ENCODE measurements at places on chromosomes 5 and 9.

DNA sequence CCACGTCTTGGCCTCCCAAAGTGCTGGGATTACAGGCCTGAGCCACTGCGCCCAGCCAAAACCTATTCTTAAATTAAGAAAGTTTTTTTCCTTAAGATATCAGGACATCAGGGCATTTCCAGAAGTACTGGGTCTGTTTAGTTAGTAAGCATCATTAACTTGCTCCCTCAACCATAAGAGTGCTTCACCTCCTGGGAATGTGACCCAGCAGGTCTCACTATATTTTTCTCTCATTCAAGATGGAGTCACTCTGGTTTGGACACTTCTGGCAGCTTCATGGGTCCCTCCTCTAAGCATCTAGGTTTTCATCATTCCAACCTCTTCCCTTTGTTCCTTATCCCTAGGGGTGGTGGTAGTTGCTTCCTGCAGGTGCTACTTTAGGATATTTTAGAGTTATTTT, 10.3 kb upstream of the BRD3OS start:
- DNase-seq, result no peak

GRCh38 chr5:67290655-67291054, 94.1 kb upstream of the CD180 start:
- DNase-seq, result no peak

DNA sequence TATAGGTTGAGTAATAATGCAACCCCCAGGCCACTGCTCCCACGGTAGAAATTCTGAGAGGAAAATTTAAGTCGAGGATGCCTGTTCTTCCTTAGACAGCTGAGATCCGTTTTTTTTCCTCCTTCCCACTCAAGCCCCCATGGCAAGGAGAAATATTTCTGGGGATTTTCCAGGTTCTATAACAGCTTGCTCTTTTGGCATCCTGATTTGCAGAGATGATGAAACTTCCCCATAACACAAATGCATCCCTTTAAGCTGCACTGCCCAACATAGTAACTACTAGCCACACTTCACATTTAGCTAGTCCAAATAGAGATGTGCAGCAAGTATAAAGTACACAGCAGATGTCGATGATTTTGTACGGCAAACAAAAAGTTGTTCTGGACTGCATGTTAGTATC, 32.5 kb upstream of the GNA14 start:
- DNase-seq, result no peak

DNA sequence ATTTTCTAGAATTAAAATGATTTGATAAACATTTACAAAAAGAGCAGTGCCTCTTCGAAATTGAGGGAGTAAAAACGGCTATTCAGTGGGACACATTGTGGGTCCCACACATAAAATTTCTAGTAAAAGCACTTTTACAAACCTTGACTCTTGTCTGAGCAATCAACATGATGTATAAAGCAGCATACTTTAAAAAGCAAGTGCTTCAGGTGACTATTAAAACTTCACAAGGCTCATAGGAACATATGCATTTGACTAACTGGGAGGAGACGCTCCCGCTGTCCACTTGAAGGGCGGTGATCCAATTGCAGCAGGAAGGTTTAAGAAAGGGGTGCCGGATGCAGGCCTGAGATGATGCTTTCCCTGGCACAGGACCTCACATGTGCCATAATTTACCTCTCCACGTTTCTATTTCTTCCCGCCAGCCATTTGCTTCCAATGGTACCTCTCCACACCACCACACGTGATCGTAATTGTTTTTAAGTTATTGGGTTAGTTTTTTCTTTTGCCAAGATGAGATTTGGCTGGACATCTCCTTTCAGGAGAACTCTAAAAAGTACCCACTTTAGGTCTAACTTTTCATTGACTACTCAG, 1.8 kb downstream of the MCTP1 start:
- DNase-seq, result no peak

DNA sequence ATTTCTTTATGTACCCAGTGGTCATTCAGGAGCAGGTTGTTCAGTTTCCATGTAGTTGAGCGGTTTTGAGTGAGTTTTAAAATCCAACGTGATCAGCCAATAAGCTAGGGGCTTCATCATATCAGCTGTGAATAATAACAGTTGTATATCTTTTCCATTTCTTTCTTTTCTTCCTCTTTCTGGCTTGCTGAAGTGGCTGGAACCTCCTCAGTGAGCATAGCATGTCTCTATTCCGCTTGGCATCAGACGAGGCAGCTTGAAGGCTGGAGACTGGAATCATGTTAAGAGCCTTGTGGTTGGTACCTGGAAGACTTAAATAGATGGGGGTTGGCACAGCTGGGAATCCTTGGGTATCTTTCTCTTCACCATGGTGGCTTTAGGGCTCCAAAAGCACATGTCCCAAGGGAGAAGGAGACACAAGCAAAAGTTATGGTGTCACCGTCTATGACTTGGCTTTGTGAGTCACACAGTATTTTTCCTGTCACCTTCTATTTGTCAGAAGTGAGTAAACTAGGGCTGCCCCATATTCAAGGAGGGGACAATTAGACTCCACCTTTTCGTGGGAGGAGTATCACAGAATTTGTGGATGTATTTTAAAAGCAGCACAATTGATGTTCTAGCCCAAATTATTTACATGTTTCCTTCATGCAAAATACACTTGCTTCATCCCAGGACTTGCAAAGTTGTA, 38.0 kb upstream of the RETREG1 start:
- DNase-seq, result no peak

DNA sequence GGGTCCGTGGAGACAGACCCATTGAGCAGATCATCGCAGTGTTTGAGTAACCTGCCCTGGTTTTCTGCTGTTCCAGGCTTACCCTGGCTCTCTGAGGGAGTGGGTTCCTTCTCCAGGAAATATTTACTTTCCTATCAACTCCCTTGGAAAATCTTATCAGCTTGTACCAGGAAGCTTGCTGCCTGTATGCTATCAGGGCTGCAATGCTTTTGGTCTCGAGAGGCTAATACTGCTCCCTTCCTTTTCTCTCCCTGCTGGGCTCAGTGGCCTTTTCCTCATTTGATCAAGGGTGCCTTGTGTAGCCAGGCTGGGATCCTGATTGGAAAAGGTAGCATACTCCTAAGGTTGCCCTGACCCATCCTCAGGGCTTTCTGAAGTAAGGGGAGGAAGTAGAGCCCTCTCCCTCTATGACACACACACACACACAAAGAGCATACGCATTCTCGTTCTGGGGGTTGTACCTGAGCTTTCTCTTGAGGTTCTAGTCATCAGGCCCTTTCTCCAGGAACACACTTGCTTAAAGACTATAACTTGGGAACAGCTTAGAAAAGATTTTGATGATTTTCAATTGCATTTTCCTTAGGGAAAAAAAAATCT, 41.6 kb downstream of the CYSTM1 start:
- DNase-seq, result no peak

DNA sequence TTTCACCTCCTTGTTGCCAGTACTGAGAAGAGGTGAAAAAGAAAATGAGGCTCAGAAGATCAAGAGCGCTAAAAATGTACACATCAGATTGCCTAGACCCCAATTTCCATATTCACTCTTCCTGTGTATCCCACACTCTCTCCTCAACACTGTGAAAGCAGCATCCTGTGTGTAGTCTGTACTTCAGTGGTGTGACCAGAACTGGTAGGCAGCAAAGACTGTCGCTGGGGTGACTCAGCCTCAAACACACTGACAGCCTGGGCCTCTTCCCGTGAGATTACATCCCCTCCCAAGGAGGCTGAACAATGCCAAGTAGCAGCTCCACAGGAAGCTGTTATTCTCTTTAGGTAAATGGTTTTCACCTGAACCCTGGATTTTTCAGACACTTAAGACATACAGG, 135.5 kb downstream of the CCDC192 start:
- DNase-seq, result no peak

GRCh38 chr9:38416461-38416860, 7.8 kb downstream of the IGFBPL1 start:
- DNase-seq, result no peak

- peak; percentile 20 for DNase-seq
Measured at GRCh38 chr5:20974426-20974825, 986.4 kb upstream of the CDH18 start.

DNA sequence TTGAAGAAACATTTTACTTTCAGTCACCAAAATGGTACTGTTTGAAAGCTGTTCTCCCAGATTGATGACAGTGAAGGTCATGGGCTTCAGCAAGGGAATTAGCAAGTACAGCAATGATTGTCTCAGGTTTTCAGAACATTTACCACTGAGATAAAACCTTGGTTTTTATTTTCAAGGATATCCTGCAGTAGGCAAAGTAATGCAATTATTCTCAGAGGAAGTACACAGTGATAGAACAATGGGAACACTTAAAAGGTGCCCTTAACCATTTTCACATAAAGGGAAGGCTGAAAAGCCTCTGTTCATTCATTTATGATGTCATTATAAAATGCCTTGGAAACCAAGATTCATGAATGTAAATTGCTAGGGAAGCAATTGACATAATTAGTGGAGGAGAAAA, 471.8 kb upstream of the ACO1 start:
- no peak for DNase-seq

GRCh38 chr9:129613520-129614175, 7.3 kb downstream of the C9orf50 start:
- DNase-seq, result peak; percentile 75

DNA sequence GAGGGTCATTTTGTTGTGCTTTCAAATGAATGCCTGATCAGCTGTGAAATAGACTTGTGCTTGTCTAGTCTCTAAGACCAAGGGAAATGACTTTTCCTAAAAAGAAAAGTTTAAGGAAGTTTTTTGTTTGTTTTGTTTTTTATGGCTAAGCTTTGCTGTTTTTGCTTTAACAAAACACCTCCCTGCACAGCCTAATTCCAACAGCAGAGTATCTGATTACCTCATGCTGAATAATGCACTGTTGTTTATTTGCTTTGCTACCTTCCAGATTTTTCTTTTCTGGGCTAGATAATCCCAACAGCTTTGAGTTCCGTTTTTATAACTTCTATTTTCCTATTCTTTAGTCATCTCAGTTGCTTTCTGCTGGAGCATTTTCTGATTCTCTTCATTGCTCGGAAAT, 95.8 kb downstream of the AOPEP start:
- DNase-seq, result no peak

- no peak for DNase-seq
Measured at GRCh38 chr5:90477621-90478215, 3.1 kb downstream of the POLR3G start.

DNA sequence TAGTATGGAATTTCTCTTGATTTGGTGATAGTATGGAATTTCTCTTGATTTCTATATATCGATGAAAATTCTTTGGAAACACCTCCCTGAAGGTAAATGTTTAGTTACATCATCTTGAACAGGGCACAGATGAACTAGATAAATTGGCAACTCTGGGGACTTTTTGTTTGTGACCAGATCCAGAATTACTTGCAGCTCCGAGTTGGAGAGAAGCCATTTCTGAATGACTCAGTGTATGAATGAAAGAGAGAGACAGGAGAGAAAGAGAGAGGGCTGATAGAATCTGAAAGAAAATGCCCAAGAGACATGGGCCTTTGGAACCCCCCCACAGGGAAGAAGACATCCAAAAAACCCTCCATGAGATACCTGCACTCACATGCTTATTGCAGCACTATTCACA, 14.1 kb downstream of the TNFSF15 start:
- no peak for DNase-seq

GRCh38 chr5:135978212-135978631, 23.4 kb upstream of the LECT2 start:
- DNase-seq, result no peak

DNA sequence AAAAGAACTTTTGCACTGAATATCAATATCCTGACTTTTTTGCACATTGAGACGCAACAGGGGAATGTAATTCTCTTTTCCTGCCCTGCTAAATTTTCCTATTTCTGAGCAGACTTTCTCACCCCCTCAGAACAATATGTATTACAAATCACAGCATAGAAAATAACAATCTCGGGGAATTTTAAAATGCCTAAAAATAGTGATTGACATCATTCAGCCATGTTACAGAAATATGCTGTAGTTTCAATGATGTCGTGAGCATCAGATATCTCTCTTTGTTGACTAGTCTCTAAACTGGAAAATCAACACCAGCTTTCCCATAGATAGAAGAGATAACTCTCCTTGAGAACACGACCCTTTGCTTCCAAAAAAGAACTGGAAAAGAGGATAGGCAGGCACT, 166.7 kb downstream of the ZDHHC21 start:
- DNase-seq, result peak; percentile 76

GRCh38 chr5:135501965-135502364, 33.8 kb downstream of the NEUROG1 start:
- DNase-seq, result peak; percentile 47

DNA sequence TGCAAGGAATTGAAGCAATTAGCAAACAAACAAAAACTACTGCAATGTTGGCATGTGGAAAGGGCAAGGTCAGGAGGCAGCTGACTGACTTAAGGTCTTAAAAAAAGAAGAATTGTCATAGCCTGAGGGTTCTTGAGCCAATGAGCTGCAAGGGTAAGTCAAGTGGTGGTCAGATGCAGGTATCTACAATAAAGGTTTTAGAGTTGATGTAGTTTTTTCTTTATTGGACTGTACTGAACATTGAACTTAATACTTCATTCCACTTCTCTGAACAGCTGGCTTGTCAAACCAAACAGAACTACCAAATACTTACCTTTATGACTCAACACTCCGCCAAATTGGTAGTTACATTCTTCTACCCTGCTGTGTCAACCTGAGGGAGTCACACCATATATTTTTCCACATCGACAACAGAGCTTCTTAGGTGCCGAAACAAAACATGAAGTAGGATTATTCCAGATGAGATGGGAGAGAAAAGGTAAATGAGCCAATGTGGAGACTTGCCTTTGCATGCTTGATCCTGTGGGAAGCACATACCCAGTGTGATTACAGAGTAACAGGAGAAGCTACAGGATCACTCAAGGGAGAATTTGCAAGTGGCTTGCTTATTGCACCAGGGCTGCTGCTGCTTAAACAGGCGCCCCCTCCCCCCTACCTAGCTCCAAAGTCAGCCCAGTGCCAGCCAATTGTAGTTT, 35.3 kb downstream of the EQTN start:
- no peak for DNase-seq

DNA sequence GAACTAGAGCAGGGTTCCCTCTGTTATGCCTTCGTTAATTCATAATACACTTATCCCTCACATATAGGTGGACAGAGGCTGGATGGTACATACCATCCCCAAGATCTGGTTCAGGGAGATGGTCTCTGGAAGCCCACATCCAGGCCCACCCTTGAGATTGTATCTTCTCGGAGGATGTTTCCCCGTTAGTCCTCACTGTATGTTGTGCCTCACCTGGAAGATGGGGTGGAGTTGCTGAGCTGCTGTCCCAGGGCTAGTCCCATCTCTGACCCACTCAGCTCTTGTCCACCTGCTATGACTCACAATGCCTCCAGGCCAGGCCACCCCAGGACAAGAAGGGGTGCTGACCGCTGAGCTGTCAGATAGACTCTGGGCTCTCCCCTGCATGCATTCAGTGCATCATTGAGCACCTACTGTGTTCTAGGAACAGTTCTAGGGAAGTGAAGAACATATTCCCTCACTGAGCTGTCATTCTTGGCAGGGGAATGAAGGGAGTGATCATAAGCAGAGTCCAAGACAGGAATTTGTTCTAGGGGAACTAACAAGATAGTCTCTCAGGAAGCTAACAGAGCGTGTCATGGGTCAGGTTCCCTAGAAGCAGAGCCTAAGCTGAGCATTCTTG, at the start of gene CBY3:
Gene CBY3 (minus strand): TSS at position 255 of the 622 bp plus-strand sequence. CDS start 116 bp downstream, at position 139.
- DNase-seq, result no peak

All from NCI-H1092 treated with DMSO at 0.1 percent for 48 hours (cell line).